Naive thymus-derived CD4-positive, alpha-beta T cell (primary cell): ENCODE measurements at places on chromosomes 12 and 14.

DNA sequence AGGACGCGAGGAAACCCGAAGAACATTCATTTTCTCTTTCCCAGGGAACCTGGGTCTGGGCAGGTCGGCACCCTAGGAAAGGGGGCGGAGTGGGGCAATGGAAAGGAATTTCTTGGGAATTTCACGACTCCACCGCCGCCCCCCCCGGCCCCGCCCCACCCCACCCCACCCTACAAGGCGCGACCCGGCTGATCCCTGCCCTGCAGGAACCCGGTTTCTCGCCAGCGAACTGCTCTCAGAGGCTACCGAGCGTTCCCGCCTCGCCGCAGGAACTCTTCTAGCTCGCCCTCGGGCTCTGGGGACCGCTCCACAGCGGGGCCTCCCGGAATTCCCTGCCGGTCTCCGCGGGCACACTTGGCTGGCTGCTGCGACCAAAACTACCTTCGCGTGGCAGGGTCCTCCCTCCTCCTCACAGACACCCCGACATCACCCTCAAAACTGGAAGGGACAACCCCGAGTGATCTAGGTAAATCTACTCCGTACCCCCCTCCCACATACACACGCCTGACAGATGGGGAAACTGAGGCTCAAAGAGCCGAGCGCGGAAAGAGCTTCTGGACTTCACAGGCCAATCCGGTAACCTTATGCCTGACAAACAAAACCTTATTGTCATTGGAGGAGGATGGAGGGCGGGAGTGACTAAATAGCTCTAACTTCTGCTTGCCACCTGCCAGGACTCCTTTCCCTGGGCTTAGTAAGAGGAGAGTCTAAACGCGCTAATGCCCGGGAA, 785 bp upstream of the ACTN1 start:
- H3K27ac ChIP-seq = peak overlapping the region; percentile 87
- H3K4me1 ChIP-seq = peaks cover 29% of the 10 kb centered on the region
- H3K4me3 ChIP-seq = peak overlapping the region; percentile 66

DNA sequence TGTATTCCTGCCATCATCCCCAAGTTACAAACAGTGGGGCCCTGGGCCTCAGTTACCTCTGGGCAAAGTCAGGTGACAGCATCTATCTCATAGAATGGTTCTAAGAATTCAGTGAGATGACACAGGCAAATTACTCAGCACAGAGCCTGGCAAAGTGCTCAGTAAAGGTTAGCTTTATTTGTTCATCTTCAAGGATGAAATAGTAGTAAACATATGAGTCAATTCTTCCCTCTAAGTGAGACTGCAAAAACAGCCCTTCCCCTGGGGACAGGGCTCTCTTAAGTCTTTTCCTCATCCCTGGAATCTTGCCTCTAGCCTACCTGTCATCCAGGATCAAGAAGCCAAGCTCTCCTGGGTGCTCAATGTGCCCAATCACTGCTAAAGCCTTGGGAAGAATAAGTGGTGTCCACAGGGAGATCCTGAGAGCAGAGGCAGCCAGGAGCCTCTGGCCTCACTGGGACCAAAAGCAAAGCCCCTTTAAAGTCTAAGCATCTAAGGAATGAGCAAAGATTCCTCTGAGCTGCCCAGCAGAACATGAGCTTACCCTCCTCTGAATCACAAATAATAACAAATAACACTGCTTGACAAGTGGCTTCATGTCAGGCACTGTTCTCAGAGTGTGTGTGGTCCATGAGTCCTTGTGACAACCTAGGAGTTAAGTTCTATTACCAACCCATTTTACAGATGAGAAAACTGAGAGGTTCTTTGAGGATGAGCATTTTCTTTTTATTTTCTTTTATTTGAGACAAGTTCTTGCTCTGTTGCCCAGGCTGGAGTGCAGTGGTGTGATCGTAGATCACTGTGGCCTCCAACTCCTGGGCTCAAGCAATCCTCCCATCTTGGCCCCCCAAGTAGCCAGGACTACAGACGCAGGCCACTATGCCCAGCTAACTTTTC, 12.1 kb downstream of the NUAK1 start:
- no peaks in the 10 kb centered on the region for H3K4me1 ChIP-seq
- no peak for DNase-seq
- H3K36me3 ChIP-seq = no peaks in the 10 kb centered on the region
- H3K4me3 ChIP-seq = no peak overlapping the region
- no peak overlapping the region for H3K27ac ChIP-seq

GRCh38 chr14:27056586-27056985, 458.8 kb upstream of the NOVA1 start:
- no peak for DNase-seq
- H3K4me1 ChIP-seq = no peaks in the 10 kb centered on the region
- no peak overlapping the region for H3K27ac ChIP-seq

- H3K27ac ChIP-seq = no peak overlapping the region
- peaks cover 6% of the 10 kb centered on the region for H3K36me3 ChIP-seq
- H3K4me1 ChIP-seq = no peaks in the 10 kb centered on the region
- H3K27me3 ChIP-seq = no peaks in the 10 kb centered on the region
- DNase-seq = no peak
Measured at GRCh38 chr12:28331130-28331529, 140.9 kb downstream of the CCDC91 start.

GRCh38 chr12:27434673-27435565, 11.6 kb upstream of the SMCO2 start:
- H3K27ac ChIP-seq = no peak overlapping the region
- H3K36me3 ChIP-seq = no peaks in the 10 kb centered on the region
- H3K4me3 ChIP-seq = no peak overlapping the region
- no peaks in the 10 kb centered on the region for H3K4me1 ChIP-seq
- DNase-seq = no peak
- no peaks in the 10 kb centered on the region for H3K27me3 ChIP-seq

- no peak overlapping the region for H3K4me3 ChIP-seq
- no peaks in the 10 kb centered on the region for H3K36me3 ChIP-seq
- DNase-seq = no peak
Measured at GRCh38 chr12:93616584-93617101, 44.2 kb downstream of the SOCS2 start.

DNA sequence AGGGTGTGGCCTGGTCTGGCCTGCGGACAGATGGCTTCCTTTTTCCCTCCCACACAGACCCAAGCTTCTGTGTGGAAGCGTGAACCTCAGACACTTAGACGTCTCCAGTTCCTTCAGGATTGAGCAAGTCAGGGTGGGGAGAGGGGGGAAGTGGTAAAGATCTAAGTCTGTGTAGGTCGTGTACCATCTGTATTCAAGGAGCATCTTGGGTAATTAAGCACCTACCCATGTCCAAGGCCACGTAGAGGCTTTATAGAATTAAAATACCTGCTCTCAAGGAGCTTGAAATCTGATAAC, 1.7 kb downstream of the AVIL start:
- no peaks in the 10 kb centered on the region for H3K4me1 ChIP-seq
- no peak overlapping the region for H3K4me3 ChIP-seq
- no peak overlapping the region for H3K27ac ChIP-seq
- H3K27me3 ChIP-seq = no peaks in the 10 kb centered on the region
